Cerebellum (tissue), 4 donors: ENCODE measurements at places on chromosomes 6 and 20. TPM values are rescaled to one million over a fixed set of nuclear protein-coding genes. Genes with fewer than 3 reads are reported as not detected.

LY6G6D gene
- total RNA-seq = not detected

STX11 gene
- 1.2 TPM for total RNA-seq

SRSF12 gene
- 38.0 TPM for total RNA-seq

CBLN4 gene
- total RNA-seq = 2.6 TPM

PPT2 gene
- 17.8 TPM for total RNA-seq

BCAS1 gene
- 6.1 TPM for total RNA-seq

RUNX2 gene
- 0.54 TPM for total RNA-seq

PLTP gene
- total RNA-seq = 37.5 TPM

APCDD1L gene
- not detected for total RNA-seq

PKIB gene
- 3.3 TPM for total RNA-seq

CGA gene
- 0.82 TPM for total RNA-seq

MEI4 gene
- 0.73 TPM for total RNA-seq

ADNP gene
- total RNA-seq = 84.3 TPM

F13A1 gene
- 22.0 TPM for total RNA-seq

TNFAIP3 gene
- total RNA-seq = 1.6 TPM

ZKSCAN4 gene
- total RNA-seq = 6.7 TPM

SAMD5 gene
- total RNA-seq = 15.5 TPM

XKR7 gene
- 20.0 TPM for total RNA-seq

HLA-DRA gene
- 3.6 TPM for total RNA-seq

SPATA25 gene
- total RNA-seq = 2.5 TPM

E2F3 gene
- total RNA-seq = 13.3 TPM

ADA gene
- total RNA-seq = 1.7 TPM
